Suppressor macrophage treated with lipopolysaccharide for 4 hours (primary cell): ENCODE measurements at places on chromosomes 5 and 9.

- DNase-seq = peak; percentile 75
Measured at GRCh38 chr9:68975365-68976043, 38.4 kb downstream of the PRKACG start.

- DNase-seq = no peak
Measured at GRCh38 chr5:11655681-11656080, 248.6 kb downstream of the CTNND2 start.

DNA sequence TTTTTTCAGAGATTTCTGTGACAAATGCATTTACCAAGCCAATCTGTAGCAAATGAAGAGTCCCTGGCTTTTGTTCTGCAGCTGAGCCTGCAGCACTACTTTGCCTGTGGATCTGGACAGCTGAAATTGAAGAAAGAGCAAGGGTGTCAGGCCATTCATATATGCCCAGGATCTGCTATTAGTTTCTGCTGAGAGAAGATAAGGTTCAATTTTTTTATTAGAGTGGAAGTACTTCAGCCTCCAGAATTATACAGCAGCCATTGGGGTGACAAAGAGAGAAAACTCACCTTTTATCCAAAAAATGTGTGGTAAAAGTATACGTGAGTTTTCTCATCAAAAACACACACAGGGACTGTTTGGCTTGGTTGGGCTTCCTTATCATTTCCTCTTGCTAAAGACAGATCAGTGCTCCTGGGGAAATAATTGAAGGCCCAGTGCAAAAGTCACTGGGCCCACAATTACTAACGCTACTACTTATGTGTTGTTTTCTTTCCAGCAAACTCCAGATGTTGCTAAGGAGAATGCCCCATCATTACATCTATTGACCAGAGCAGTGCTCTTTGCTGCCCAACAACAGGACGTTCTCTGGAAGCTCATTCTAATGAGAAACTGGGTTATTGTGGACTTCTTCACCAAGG lies 138.6 kb downstream of the CEMIP2 start:
- DNase-seq = no peak

DNA sequence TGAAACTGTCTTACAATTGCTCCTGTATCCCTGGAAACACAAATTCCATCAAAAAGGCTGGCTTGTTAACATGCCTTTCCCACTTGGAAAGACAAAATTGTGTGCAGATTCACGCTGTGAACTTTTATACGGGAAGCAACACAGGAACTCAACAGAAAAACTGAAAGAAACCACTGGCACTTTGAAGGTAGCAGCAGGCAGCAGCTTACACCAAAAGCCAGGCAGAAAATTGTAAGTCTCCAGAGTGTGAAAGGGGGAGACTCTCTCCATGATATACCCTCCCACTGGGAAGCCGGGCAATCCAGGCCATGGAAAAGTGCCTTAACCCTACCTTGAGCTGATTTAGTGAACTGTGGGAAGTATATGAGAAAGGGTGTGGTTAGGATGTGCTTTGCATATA lies 943.7 kb downstream of the CDH18 start:
- no peak for DNase-seq
